ENCODE measurements at places on chromosomes 3 and 15. TPM values are rescaled to one million over a fixed set of nuclear protein-coding genes. Genes with fewer than 3 reads are reported as not detected.

Gene TMIE
- total RNA-seq: not detected

Gene EHHADH
- total RNA-seq: 2.9 TPM

Gene TEX55
- total RNA-seq: not detected

Gene KCNH8
- not detected for total RNA-seq

Gene SCAMP5
- total RNA-seq: 0.89 TPM

Gene MEX3B
- 1.8 TPM for total RNA-seq

Gene COX17
- 61.2 TPM for total RNA-seq

Gene COLQ
- 1.6 TPM for total RNA-seq

Gene PARP15
- total RNA-seq: 16.1 TPM

Gene MESP2
- total RNA-seq: 0.41 TPM

Gene CYP1A1
- 0.48 TPM for total RNA-seq

Gene GTPBP8
- 22.7 TPM for total RNA-seq

Gene ROPN1B
- not detected for total RNA-seq

Gene CFAP92
- 0.37 TPM for total RNA-seq

Gene FRMD4B
- 78.0 TPM for total RNA-seq

Gene TGM5
- 0.21 TPM for total RNA-seq

Gene PLCL2
- 12.8 TPM for total RNA-seq

Gene ADAMTS9
- total RNA-seq: not detected

Gene VWA5B2
- not detected for total RNA-seq

Gene ATP13A5
- total RNA-seq: not detected

Gene NR1D2
- total RNA-seq: 2.5 TPM

Gene TGM4
- not detected for total RNA-seq

Gene KNG1
- total RNA-seq: not detected

Gene ENTPD3
- not detected for total RNA-seq

Gene STRIT1
- total RNA-seq: not detected

Gene IFT80
- total RNA-seq: 19.2 TPM

Gene TTLL13
- total RNA-seq: 1.3 TPM

Gene DTX3L
- total RNA-seq: 32.4 TPM

Gene ITGA11
- 0.92 TPM for total RNA-seq

Gene POLG
- 131 TPM for total RNA-seq

Gene CNTN4
- not detected for total RNA-seq

Gene PLSCR2
- total RNA-seq: not detected

Gene ACKR4
- total RNA-seq: not detected

Gene ZNF80
- total RNA-seq: 0.74 TPM

Gene EOMES
- total RNA-seq: 5.6 TPM

Gene FOXL2NB
- total RNA-seq: not detected

Gene DAZL
- not detected for total RNA-seq

Gene FBXO40
- not detected for total RNA-seq

Gene TMCO5A
- total RNA-seq: not detected

Gene SNTN
- not detected for total RNA-seq

Gene CHRNA7
- total RNA-seq: 0.25 TPM

Gene SENP7
- 10.8 TPM for total RNA-seq

Gene IL1RAP
- total RNA-seq: 34.5 TPM

Gene DUOXA2
- total RNA-seq: not detected

Data from activated T-helper 2 cell treated with anti-CD3 and anti-CD28 coated beads, Interferon-gamma antibody, Interleukin-2, Interleukin-4, amounts not matched to agents 10 μg/mL and 5 μg/mL and 100 μg/mL, durations not matched to agents 14 hours and 24 hours and 36 hours (primary cell).